ENCODE measurements at places on chromosomes 1 and 21.

DNA sequence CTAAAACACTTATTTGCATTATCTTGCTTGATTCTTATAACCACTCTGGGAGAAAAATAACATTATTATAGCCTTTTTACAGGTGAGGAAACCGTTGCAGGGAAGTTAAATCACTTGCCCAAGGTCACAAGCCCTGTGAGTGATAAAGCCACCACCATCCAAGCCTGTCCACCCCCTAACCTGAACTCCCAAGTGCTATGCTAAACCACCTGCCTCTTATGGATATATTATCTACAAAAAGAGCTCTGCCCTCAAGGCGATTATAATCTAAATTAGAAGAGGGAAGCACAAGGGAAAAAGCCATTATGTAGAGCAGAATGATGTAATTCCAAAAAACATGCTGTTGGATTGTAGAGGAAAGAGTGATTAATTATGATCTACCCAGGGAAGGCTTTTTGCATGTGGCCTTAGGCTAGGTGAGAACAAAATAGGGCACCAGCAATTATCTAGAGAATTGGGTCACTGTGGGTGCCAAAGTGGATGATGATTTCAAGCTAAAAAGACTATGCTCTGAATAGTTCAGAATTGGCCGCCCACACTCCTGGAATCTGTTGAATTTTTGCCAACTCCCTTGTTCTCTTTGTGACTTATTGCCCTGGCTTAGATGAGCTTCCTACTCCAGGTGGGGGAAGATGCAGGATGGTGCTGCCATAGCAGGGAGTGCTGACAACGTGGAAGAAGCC is 205.3 kb downstream of the FGGY start:
- no peak for DNase-seq

- no peak for DNase-seq
These were observed 72.5 kb upstream of the TNFSF18 start for GRCh38 chr1:173122958-173123852.

GRCh38 chr1:230979952-230980351 is 1.1 kb downstream of the ARV1 start:
- DNase-seq = no peak

DNA sequence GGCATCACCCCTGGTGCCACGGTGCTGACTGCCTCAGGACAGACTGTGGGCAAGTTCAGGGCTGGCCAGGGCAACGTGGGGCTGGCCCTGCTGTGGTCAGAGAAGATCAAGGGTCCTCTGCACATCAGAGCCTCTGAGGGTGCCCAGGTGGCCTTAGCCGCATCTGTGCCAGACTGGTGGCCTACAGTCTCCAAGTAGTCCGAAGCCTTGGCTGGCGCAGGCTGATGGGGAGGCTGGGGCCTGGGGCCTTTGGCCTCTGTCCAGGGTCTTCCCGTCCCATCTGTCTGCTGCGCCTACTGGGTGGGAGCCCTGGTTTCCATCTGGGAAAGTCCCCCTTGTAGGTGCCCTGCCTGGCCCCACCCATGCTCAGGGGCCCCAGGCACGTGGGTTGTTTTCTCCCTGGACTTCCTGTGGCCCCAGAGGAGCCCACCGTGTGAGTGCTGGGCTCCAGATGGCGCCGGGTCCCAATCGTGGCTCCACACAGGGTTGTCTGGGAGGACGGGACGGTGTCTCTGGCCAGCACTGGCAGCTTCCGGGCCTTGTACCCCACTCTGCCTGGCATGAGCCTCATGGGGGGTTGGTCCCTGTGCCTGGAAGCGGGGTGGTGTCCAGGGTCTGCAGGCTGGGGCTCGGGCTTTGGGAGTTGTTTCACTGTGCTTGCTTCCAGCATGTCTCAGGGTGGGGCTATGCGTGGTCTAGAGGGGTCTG is 9.9 kb downstream of the IBA57 start:
- DNase-seq = no peak

DNA sequence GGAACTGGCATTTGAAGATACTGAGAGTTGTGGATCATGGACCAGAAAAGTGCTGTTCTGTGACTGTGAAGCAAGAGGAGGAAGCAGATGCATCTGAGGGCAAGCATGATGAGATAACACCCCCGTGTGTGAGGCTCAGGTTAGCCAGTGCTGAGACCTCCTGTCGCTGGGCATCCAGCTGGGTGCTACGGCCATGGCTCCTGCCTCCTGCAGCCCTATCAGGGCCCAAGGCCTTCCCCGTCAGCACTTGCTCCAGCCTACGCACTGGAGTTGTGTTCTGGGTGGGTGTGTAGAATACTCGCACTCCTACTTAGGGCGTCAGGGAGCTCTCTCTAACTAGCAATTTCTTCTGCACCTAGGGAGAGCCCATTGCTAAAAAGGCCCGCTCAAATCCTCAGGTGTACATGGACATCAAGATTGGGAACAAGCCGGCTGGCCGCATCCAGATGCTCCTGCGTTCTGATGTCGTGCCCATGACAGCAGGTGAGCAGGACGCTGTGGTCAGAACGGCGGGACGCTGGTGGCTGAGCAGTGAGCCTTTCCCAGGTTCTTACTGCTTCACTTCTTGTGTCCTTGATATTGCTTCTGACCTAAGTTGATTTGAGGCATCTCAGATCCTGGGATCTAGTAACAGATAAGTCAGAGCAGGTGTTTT is 6.5 kb downstream of the PPIE start:
- no peak for DNase-seq

All from activated CD8-positive, alpha-beta memory T cell treated with anti-CD3 and anti-CD28 coated beads for 4 hours (primary cell).